ENCODE measurements at places on chromosomes 11 and 22.

DNA sequence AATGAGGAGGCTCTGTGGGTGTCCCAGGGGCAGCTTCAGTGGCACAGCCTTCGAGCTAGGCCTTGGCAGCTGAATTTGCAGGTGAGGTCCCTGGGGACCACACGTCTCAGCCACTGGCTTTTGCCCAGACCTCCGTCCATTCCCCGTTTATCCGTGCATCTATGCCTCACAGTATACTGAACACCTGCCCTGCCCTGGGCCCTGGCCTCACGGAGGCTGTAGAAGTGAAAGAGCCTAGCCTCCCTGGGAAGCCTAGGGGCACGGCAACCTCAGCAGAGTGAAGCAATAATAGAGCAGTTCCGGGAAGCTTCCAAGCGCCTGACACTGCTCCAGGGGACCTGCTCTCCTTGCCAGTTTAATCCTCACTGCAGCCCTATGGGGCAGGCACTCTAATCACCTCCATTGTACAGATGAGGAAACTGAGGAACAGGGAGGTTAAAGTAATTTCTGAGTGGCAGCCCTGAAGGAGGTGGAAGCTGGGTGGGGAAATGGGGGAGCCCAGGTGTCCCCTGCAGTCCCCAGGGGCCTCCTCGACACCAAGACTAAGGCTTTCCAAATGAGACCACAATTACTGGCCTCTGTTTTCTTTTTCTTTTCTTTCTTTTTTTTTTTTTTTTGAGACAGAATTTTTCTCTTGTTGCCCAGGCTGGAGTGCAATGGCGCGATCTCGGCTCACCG lies 2.7 kb upstream of the NFAM1 start:
- no peak for DNase-seq

- no peak for DNase-seq
Measured at GRCh38 chr11:84580428-84580827, 1046.7 kb downstream of the DLG2 start.

GRCh38 chr11:43930868-43931716 lies 11.3 kb upstream of the C11orf96 start:
- DNase-seq = no peak

DNA sequence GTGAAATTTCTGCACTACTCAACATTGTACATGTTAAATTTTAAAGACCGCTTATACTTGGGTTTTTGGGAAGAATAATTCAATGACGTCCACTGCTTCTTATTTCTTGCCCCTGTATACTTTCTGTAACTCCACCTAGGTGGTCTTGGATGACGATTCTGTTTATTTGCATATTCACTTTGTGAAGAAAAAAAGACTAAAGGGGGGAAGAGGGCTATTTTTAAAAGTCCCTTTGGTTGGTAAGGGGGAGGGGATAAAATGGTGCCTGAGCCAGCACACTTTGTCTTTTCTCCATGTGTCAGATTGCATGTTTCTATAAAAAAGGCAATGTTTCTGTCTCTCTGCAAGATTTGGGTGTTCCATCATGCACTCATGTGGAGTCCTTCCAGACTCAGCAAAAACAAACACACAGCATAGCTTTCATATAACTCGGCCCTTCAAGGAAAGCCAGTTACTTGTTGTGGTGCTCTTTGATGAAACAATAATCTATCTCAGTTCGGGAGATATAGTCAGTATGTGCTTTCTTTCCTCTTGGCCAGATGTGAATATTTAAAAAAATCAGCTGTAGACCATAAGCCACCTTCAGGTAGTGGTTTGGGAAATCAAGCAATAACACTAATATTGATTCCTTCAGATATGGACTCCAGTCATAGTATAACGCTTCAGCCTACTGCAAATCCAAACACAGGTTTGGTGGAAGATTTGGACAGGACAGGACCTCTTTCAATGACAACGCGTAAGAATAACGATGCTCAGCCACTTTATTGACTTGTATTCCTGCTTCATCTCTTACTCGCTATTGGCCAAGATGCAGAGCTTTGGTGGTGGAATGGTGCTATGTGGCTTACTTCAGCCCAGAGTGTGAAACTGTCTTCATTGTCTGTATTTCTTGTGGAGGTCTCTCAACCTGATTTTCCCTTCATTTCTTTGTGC lies 68.8 kb downstream of the CD44 start:
- DNase-seq = no peak

DNA sequence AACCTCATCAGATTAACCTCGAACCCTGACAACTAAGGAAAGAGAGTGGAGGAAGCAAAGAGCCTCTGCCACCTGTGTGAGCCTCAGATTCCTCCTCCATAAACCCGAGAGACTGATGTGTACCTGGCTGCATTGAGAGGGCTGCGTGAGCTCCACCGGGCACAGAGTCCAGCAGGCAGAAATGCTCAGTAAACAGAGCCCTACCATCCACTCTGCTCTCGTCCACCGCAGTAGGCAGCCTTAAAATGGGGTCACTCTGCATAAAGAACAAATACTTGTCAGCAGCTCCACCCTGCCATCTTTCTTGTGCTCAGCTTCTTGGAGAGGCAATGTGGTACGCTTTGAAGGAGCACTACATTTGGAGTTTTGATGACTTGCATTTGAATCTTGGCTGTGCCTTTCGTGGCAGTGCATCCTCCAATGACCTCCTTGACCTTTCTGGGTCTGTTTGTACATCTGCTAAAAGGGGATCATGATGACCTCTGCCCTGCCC lies 43.0 kb upstream of the CD5 start:
- DNase-seq = no peak

DNA sequence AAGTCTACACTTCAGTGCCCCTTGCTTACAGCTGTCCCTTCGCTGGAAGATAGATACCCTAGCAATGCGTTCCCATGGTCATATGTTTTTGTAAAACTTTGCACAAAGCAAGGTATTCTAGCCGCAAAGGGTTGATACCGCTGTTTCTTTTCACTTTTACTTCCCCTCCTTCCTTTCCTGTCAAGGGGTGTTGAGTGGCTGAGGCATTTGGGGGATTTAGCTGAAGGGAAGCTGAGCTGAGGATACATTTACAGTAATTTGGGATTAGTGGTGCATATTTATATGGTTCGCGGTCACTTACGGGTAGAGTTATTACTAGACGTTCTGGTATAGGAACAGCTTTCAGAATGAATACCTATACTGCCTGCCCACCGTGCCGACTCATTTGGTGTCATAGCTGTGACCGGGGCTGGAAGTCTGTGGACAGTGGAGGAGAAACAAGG lies 86.9 kb upstream of the WNT11 start:
- DNase-seq = no peak

- DNase-seq = no peak
Measured at GRCh38 chr11:93219440-93219839, 21.6 kb upstream of the SLC36A4 start.

DNA sequence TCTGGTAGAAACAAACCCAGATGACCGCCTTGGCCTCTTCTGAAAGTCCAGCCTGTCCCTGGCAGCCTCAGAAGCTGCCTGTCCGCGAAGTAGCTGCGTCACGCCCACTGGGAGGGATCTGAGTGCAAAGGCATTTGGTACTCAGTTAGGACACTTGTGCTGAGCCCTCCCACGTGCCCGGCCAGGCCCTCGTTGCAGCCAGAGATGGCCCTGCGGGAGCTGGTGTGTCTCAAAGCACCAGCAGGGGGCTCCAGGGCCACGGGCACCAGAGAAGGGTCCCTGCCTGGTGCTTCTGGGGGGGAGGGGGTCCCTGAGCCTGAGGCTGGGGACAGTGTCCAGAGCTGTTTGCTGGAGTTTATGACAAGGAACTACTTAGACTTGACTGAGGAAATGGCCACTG lies 5.8 kb downstream of the SELENOO start:
- DNase-seq = peak; percentile 43

- DNase-seq = no peak
Measured at GRCh38 chr11:56848141-56848809, 99.8 kb upstream of the OR9G4 start.

- DNase-seq = peak; percentile 62
Measured at GRCh38 chr11:107859459-107860239, 1.1 kb upstream of the SLC35F2 start.

DNA sequence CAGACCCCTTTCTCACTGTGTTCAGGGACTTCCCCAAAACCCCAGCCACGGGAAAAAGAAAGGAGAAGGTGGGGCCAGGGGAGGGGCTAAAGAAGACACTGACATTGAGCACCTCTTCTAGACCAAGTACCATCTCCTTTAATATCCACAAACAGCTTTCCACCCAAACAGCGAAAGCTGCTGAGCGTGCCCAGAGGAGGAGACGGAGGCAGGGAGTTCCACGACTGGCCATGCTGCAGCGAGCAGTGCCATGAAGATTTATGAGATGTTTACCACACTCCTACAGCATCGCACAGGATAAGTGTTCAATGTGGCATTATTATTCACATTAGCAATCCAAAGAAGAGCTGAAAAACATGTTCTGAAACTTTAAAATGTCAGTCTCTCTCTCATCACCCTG lies 127.4 kb downstream of the LARGE1 start:
- no peak for DNase-seq

- no peak for DNase-seq
Measured at GRCh38 chr11:110530900-110531741, 101.4 kb downstream of the FDX1 start.

DNA sequence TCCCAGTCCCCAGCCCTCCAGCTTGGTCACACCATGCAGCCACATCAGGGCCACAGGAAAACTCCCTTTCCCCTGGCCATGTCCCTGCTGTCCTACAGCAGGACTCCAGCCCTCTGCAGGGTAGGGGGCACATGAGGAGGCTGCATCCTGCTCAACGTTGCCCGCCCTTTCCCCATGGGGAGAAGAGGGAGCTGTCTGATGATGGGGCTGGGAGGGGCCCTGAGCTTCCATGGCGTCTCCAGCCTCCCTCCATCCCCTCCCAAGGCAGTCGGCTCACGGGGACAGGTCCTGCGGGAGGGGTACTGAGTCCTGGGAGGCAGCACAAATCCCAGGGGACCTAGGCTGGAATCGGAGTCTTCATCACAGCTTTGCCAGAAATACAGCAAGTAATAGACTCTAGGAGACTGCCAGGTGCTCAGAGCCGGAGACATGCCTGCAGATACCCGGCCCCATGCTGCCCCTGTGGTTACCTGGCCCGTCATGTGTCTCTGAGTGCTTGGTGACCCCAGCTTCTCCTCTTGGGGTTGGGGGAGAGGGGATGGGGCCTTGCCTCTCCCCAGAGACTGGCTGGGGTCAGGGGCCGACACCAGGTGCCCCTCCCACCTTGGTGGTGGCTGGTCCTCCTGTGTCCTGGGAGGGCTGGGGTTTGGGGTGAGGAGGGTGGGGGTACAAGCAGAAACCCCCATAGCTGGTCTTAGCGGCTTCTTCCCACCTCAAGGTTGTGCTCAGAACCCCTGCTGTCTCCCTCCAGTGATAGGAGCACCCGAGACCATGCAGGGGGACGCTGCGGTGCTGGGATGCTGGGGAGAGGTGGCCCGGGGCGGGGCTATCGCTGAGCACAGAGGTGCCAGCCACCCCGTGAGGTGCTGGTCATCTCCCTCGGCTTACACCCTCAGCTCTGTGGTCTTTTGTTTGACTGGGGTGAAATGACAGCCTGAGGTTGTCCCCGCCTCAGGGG lies 2.3 kb downstream of the MRGPRE start:
- DNase-seq = no peak

GRCh38 chr22:20131859-20132685 lies 468 bp downstream of the ZDHHC8 start:
- DNase-seq = peak; percentile 60

DNA sequence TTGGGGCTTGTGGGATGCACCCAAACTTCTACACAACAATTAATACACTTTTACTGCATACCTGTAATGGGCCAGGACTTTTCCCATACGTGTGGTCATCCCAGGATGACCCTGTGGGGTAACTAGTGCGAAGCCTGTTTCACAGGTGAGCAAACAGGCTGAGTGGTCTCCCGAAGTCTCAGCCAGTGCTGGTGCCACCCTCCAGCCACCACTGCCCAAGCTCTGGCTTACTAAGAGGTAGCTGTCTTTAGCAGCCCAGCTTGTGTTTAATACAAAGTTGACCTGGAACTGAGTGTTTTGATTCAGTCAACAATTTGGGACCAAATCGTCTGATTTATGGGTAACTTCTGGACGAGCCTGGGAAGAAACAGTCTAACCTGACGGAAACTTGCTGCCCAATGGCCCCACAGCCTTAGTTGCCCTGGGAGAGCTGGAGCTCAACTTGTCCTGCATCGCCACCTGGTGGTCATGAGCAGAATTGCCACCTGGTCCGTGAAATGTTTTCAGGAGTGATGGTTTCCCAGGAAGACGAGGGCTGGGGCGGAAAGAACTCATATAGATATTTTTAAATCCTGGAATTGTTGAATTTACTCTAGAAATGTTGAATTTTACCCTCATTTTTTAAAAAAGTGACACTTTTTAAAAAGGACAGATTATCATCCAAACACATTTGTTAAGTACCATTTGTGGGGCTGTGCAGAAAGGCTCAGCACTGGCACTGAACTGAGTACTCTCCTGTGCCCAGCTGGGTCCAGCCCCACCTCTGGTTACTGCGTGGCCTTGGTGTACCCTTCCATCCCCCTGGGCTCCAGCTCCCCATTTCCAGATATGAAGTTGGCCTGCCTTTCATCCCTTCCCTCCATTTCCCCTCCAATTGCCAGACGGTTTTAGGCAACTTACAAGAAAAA lies 95.5 kb upstream of the PARVA start:
- peak; percentile 90 for DNase-seq

DNA sequence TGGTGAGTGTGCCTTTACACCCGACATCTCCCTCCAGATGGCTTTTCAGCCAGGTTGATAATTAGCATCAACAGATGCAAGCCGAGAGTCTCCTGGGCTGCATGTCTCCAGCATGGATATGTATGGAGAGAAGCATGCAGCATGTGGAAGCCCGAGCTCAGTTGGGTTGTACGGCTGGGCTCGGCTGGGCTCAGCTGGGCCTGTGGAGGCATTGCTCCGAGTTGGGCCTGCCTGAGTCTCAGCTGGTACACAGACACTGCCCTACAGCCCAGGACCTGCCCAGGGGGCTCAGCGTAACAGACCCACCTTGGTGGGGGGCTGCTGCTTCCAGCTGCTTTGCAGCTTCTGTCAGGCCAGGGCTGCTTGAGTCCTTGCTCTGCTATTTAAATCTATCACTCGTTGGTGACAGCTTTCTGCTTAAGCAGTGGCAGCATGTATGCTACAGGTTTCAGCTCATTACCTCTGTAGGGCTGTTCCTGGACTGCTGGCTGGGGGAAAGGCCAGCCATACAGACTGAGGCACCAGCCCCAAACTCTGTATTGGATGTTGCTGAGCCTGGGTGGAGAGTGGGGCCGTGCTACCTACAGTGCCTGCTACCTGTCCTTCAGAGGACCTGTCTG lies 115.5 kb downstream of the TEAD1 start:
- no peak for DNase-seq

- DNase-seq = no peak
Measured at GRCh38 chr11:96021901-96022650, 98.2 kb upstream of the MTMR2 start.

DNA sequence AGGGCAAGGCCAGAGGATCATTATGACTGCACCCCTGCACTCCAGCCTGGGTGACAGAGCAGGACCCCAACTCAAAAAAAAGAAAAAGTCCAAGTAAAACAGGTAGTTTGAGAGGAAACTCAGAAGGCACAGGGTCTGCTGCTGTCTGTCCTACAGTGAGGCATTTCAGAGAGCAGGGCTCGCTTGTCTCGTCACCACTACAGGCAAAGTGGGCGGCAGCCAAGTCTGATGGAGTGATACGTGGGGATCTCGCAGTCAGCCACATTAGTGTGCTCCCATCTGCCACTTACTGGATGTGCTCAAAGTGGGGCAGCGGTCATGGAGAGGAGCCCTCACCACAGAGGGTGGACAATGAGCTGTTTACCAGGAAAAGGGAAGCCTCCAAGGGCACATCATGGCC lies 42.1 kb downstream of the PI4KA start:
- no peak for DNase-seq
